AG09319 (cell line): ENCODE measurements at places on chromosomes 3 and 15.

DNA sequence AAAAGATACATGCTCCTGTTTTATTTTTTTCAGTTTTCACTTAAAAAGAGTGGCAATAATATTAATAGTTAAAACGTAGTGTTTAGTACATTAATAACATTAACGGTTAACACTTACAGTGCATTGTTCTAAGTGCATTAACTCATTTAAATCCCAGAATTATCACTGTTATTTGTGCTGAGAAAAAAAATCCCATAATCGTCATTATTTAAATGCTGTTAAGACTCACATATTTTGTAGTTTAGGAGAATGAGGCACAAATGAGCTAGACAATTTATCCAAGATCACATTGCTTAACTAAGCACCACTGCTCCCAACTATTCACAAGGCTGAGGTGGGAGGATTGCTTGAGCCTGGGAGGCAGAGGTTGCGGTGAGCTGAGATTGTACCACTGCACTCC lies 34.9 kb downstream of the CHAC1 start:
- no peak for DNase-seq

DNA sequence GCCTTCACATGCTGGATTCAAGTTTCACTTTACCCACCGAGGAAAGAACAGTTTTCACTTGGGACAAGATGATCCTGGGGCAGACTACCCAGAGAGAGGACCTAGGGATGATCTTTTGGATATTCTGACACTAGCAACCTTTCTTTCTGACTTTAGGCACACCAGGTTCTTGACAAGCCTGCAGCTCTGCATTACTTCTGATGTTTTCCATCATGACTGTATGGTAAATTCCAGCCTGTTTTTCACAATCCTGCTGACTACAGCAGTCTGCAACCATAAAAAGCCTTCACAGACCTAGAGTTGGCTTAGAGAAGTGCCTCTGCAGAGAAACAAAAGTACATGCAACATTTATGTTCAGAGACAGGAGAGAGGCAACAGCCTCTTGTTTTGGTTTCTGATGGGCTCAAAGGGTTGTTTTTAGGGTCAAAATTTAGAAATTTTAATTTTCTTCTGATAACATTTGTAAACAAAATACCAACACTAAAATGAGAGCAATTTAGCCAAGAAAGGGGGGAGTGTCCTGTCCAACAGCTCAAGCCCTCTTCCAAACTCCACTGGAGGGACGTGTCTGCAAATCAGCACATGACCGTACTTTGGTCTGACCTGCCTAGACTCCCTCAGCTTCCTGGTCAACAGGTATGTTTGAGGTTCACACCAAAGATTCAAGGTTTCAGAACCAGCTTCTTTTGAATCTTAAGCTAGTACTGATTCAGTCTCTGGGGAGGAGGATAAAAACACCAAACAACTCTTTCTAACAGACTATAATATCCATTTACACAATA lies 799 bp downstream of the ABI3BP start:
- no peak for DNase-seq

DNA sequence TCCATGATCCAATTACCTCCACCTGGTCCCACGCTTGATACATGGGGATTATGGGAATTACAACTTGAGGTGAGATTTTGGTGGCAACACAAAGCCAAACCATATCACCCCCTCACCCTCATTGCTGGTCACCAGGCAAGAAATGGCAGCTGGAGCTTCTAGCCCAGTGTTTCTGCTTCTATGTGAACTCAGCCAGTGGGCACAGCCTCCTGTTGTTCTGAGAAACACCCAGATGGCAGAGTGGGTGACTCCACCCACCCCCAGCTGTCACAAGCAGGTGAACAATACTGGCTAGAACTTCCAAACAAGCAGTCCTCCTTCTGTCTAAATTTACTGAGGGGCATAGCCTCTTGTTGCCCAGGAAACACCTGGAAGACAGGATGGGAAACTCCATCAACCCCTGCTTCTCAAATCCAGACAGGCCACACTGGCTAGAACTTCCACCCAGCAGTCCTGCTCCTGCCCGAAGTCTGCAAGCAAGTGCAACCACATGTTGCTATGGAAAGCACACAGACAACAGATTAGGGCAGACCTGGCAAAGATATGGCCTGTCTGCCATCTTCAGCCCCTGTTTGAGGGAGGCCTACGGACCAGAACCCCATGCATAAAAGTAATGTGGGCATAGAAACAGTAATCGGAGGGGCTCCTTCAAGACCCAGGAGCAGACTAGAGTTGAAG lies 114.1 kb downstream of the DTWD1 start:
- DNase-seq: no peak

GRCh38 chr3:32626631-32627030 lies 56.0 kb upstream of the DYNC1LI1 start:
- no peak for DNase-seq

GRCh38 chr3:44516230-44516629 lies 38.8 kb upstream of the ZNF445 start:
- no peak for DNase-seq

DNA sequence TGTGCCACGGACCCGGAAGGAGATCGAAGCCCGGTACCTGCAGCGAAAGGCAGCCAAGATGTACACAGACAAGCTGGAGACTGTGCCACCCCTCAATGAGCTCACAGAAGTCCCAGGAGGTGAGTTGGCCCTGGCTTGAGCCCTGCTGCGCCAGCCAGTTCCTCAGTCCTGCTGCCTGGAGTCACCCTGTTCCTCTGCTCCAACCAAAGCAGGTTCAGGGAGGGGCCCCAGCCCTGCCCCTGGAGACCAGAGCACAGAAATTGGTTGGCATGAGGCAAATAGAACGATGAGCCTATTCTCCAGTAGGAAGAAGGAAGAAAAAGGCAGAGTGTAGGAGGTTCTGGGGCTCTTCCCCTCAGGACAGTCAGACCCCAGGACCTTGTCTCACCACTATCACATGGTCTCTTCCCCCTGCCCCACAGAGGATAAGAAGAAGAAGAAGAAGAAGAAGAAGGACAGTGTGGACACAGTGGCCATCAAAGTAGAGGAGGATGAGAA lies 8.0 kb downstream of the TMIE start:
- DNase-seq: no peak

DNA sequence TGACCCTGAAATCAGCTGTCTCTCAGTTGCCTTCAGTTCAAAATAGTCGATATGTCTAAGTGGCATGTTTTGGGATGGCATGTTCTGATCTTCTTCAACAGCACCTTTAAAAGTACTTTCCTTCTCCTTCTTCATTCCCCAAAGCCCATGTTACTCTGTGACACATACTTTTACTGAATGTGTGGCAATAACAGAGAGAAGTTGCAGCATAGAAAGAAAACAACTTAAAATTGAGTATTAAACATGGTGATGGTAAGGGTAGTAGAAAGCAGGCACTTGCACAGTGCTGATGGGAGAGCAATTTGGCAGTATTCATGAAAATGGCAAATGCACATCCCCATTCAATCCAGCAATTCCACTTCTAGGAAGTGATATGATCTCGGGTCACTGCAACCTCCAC lies 12.3 kb upstream of the ULK4 start:
- DNase-seq: no peak

DNA sequence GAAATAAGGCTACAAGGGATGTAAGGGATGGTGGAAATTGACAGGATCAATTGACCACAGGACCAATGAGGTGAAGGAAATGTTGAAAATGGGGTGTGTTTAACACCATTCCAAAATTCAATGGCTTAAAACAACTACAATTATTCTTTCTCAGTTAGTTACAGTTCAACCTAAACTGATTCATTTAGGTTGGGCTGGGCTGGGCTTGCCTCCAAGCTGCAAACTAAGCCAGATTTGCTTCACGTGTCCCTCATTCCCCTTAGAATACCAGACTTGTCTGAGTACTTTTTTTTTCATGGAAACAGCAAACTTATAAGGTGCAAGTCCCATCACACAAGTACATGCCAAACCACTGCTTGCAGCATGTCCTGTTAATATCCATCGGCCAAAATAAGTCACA lies 280.1 kb downstream of the NEK10 start:
- no peak for DNase-seq

- DNase-seq: no peak
These were observed 36.2 kb upstream of the CLRN1 start for GRCh38 chr3:151008699-151009098.

GRCh38 chr15:79265987-79266579 lies 16.4 kb upstream of the ANKRD34C start:
- no peak for DNase-seq

DNA sequence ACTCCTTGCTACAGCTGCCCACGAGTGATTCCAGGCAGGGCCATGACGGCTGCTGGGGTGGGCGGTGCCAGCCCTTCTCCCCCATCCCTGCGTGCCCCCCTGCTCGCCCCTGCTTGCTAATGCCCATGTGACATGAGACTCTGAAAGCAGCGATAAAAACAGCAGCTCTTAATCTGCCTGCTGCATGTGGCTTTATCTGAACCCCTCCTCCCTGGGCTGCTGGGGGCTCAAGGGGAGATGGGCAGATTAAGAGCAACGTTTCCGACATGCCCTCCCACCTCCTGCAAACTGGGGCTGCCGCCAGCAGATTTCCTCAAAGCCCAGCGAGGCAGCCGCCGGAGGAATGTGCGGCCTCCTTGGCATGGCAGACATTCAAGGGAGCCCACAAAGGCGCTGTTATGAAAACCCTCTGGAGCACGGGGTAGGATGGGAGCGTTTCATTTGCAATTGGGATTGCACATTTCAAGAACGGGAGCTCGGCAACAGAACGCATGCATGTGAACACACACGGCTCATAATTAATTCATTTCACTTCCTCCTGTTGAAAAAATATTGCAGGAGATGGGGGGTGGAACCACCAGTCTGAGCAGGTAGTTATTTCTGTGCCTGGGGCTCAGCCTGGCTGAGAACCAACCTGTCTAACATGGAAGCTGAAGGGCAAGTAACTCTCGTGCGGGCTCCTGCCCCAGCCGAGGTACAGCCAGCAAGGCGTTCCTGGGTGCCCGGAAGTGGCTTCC lies 504.2 kb upstream of the PROK2 start:
- DNase-seq: peak; percentile 31

DNA sequence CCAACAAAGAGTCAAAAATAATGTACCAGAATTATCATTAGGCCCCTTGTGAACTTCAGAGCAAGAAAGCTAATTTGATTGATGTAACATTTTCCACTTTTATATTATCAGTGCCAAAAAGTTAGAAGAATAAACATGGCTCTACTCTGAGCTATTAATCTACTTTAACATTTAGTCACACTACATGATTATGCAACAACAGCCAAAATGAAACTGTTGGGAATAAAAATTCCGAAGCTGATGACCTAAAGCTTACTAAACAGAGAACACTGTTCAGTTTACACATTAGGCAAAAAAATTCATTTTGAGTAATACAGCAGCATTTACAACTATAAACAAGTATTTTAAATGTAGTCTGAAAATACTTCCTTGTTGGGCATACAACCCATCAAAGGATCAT lies 1134.1 kb downstream of the EPHA3 start:
- DNase-seq: no peak

DNA sequence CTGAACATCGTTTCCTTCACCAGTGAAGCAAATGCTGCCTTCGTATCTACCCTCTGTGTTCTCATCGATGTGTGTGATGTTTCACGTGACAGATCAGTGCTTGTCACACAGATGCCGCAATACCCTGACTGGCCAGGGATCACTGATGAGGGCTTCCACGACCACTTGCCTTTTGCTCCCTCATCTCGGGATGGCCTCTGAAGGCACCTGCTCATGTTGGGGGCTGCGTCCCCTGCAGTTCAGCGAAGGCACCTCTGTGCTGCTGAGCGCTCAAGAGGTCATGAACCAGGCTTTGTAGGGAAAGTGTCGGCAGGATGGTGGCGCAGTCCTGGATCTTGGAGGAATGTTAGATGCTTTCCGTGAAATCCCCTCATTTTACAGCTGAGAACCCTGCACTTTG lies 79.2 kb upstream of the KLF13 start:
- DNase-seq: no peak

DNA sequence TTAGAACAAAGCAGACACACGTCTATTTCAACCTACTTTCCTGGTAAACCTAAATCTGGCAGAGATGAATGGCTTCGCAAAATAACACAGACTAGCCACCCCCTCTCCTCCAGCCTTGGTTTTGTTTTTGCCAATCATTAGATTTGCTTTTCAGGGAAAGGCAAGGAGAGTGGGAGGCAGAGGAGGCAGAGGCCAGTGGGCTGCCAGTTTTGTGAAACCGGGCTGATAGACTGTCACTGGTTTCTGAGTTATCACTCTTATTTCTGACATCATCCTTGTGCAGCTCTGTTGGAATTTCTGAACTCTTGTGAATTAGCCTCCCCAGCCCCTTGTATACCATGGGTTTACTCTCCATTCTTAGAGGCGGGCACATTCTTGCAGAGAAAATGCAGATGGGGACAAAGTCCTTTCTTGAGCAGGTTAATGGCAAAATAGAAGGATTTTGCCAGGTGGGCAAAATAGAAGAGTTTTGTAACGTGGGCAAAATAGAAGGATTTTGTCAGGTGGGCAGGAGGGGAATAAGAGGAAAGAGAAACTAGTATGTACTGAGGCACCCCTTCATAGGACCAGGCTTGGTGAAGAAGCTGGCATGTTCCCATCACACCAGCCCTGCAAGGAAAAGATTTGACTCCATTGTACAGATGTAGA lies 3.2 kb upstream of the FEM1B start:
- DNase-seq: no peak

DNA sequence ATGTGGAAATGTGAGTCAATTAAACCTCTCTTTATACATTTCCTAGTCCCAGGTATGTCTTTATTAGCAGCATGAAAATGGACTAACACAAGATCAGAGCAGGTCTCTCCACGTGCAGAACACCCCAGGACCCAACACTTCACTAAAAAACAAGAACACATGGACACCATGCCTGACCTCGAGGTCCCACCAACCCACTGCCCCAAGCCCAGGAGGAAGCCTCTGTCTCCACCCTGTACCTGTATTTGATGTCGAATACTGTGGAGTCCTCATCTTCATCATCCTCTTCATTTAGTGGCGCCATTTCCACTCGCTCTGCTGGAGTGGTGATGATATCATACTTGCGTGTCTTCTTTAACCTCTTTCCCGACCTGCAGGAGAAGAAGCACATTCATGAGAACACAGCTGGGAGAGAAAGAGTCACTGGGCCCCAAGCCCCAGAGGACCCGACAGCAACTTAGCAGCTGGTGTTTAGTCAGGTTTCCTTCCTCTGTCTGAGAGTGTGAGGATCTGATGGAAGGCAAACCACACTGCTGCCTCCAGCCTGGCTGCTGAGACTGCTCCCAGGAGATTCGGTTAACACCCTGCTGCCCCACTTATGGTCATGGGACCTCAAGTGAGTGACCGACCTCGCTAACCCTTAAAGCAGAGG lies 25.5 kb downstream of the FAM174B start:
- DNase-seq: no peak

DNA sequence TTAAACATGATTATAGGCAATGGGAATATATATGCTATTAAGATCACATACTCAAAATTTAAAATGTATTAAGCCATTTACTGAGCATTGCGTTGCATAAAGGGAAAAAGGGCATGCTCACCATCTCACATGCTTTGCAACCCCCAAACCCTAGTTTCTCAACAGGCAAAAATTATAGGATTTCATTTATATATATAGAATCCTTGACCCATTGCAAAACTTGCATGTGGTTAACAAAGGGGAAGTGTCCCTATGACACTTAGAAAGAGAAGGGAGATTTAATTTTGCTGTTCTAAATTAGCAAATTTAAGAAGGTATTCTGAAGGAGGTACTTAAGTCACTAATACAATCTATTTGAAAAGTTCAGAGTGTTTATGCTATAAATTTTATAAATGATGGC lies 837.8 kb downstream of the DIPK2A start:
- DNase-seq: no peak
